ENCODE measurements at places on chromosomes 1 and 21.

DNA sequence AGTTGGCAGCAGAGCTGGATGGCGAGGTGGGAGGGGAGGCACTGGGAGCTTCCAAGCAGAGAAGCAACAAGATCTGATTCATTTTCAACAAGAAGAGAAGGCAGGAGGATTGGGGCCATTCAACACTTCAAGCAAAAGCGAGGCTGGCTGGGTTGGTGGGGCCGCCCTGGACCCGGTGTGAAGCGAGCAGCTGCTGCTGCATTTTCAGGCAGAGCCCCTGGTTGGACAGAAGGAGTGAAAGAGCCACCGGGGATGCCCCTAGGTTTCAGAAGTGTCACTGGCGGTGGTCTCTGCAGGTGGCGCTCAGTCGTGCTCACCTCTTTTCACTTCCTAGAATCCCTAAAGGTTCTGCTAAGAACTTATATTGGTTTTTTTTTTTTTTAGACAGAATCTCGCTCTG is 18.0 kb downstream of the SLC2A7 start:
- DNase-seq: no peak

- DNase-seq: no peak
Observed at GRCh38 chr1:103529746-103530145, 4.2 kb downstream of the RNPC3 start.

GRCh38 chr1:180182643-180183311 is 28.1 kb downstream of the QSOX1 start:
- no peak for DNase-seq

GRCh38 chr21:45596704-45597318 is 46.7 kb upstream of the PCBP3 start:
- peak; percentile 73 for DNase-seq

DNA sequence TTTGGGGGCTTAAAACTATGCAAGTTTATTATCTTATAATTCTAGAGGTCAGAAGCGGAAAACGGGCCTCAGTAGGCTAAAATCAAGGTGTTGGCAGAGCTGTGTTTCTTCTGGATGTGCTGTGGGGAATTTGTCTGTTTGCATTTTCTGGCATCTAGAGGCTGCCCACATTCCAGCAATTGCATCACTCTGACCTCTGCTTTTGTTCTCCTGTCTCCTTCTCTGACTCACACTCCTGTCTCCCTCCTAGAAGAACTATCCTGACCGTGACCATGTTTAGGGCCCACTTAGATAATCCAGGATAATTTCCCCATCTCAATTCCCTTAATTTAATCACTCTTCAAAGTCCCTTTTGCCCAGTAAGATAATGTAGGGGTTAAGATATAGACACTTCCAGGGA is 127.4 kb upstream of the DEPDC1 start:
- no peak for DNase-seq

DNA sequence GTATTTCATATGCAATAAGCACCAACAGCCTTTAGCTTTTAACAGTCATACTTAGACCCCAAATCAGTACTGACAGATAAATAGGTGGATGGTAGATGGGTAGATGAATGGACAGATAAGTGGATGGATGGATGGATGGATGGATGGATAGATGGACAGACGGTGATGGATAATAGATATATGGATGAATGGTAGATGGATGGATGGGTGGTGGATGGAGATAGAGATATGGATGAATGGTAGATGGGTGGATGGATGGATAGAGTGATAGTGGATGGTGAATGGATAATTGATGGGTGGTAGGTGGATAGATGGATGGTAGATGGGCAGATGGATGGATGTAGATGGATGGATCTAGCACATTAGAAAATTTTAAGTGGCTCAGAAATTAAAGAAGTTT is 62.5 kb downstream of the TIAM1 start:
- no peak for DNase-seq

DNA sequence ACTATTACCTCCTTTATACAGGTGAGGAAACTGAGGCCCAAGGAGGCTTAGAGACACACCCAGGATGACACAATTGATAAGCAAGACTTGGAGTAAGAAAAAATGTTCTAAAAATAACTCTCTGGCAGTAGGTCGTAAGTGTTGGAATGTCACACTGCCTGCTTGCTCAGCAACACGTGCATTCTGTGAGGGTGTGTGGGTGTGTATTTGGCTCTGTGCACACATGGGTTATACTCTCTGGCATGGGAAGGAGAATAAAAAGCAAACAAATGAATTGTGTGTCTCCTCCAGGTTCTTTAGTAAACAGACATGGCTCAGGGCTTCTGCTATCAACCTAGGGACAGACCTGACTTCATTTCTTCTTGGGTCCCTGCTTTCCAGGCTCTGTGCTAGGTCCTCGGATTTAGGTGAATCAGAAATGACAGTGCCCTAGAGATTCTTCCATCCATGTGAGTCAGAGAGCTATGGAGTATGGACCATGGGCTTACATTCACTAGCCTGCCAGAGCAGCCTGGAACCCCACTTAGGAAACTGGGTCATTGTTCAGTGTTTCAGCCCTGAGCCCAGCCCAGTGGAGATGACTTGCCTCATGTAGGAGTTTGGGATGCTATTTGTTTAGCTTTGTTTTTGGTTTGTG is 72.4 kb downstream of the ELAVL4 start:
- DNase-seq: no peak
